ENCODE measurements at places on chromosomes 16 and 17.
A peak's percentile ranks its signal among the peaks of the same experiment; 100 is the strongest.

DNA sequence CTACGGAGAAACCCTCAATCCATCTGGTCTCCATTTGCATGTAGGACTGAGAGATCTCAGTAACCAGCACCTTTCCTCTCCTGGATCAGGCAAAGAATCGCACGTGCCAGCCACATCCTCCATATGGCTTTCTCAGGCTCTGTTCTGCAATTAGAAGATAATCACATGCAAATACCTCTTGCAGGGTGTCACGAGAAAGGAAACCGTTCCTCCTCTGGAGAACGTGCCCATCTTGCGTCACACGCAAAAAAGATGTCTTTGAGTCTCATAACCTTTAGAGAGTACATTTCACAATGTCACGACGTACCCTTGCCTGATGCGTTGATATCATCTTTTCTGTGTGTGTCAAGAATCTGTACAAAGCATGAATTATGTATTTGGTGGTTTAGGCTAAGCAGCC is 36.2 kb upstream of the DNAH17 start:
- DNase-seq: no peak

DNA sequence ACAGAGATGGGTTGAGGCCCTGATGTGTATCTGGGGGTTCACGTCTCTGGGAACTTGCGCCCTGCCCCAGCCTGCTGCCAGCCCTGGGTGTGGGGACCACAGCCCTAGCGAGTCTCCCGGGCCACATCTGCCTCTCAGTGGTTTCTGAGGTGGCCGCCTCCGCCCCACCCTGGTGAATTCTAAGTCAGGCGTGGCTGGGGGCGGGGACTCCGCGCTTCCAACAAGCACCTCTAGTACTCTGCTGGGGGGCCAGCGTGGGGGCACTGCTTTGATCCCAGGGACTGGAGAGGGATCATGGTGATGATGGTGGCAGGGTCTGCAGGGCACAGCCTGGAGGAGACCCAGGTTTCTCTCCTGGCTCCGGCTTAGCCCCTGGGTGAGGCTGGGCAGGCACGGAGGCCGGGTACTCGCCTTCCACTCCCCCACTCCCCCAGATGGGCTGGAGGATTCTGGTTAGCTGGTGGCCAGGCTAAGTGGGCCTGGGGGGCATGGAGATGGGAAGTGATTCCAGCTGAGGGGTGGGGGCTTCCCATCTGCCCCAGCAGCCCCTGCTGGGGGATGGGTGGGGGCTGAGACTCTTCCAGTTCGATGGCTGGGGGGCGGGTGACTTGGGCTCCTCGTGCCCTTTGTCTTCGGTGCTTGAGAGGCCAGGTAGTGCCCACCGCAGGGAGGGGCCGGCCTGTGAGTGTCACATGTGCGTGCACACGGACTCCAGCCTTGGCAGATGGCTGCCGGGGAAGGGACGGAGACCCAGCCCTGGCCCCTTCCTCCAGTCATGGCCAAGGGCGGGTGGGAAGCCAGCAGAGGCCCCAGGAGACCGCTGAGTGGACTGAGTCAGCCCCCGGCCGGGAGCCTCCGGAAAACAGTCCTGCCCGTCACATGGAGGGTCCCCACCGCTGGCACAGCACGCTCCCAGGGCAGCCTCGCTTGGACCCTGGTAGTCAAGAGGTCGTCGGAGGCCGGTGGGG is 3.9 kb downstream of the GLIS2 start:
- DNase-seq: no peak

DNA sequence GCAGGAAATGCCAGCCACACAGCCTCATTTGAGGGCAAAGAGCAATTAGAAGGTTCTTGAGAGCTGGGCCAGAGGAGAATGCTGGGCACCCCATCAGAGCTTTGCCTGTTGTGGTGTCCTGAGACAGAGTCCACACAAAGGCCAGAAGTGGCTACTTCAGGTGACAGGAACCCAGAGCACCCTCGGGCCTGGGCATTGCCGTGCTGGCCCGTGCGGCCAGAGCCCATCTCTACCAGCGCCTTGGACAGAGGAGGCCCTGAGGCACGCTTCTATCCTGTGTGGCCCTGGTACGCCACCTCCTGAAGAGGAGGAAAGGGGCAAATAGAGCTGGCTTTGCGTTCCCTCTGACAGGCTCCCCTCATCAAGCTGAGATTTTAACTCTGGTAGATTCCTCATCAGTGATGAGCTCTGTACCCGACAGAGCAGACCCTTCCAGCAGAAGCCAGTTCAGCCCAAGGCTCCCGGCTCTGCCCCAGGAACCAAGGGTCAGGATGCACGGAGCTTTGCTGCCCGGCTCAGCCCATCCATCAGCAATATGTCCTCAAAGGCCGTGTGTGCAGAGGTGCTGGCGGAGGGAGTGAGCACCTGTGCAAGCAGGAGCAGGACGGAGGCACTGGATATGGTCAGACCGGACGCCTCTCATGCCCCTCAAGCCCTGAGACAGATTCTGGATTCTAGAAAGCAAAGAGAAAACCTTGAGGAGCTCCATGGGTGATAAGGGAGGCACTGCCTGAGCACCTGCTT is 3.4 kb upstream of the RASD1 start:
- no peak for DNase-seq

GRCh38 chr17:30220414-30220813 is 15.1 kb downstream of the SLC6A4 start:
- no peak for DNase-seq

DNA sequence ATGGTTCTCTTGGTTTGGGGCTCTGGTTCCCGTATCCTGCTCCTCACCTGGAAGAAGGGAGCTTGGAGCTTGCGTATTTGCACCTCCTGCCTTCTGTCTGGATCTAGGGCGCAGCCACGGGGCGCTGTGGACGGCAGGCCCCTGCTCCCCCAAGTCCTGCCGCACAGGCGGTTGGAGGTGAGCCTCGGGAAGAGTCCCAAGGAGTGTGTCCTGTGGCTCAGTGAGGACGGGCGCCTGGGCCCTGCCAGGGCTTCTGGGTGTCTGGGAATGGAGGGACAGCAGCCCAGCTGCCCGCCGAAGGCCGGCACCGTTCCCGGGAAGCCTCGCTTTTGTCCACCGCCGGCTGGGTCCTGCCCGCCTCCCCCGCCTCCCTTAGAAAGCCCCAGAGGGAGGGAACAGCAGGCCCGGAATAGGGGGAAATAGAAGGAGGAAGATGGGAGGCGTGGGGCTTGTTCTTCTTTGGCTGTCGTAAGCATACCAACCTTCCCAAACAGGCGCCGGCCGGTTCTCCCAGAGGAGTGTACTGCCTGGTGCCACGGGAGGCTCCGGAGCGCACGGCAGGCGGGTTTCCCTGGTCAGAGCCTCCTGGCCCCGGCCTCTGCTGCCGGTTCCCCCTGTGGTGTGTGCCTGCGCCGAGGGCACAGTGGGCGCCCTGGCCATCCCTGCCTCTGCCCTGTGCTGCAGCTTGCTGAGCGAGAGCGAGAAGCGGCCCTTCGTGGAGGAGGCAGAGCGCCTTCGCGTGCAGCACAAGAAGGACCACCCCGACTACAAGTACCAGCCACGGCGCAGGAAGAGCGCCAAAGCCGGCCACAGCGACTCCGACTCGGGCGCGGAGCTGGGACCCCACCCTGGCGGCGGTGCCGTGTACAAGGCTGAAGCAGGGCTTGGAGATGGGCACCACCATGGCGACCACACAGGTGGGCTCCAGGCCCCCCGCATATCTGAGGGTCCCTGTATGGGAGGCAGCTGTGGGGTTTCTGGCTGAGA is 1.8 kb downstream of the SOX8 start:
- DNase-seq: no peak

DNA sequence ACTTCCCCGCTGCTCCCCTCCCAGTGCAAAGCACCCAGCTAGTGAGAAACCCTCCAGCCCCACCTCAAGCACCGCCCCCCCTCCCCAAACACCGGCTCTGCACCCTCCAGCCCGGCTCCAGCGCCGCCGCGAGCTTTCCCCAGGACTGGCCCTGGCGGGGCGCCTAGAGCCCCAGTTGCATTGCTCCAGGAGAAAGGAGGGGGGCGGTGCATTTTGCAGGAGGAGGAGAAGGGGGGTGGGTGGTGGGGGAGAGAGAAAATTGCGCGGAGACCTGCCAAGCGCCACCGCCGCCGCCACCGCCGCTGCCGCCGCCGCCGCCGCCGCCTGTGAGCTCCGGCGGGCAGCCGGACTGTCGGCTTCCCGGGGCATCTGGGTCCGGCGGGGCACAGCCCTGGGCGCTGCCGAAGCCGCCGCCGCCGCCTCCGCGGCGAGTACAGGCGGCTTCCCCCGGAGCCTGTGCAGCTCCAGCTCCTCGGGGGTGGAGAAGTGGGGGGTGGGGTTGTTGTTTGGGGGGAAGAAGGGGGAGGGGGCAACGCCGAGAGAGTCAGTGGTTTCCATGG is 333 bp upstream of the NOG start:
- DNase-seq: no peak

DNA sequence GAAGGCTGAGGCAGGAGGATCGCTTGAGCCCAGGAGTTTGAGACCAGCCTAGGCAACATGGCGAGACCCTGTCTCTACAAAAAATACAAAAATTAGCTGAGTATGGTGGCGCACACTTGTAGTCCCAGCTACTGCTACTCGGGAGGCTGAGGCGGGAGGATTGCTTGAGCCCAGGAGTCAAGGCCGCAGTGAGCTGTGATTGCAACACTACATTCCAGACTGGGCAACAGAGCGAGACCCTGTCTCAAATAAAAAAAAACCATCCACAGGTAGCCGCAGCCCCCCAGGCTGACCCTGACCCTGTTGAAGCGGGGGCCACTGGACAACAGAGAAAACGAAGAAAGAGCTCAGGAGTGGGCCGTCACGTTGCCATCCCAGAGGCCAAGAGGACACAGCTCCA is 4.0 kb downstream of the SLC43A2 start:
- DNase-seq: no peak

GRCh38 chr17:67276075-67276474 is 31.1 kb upstream of the HELZ start:
- no peak for DNase-seq

GRCh38 chr17:63150994-63151464 is 185.0 kb downstream of the TANC2 start:
- no peak for DNase-seq

DNA sequence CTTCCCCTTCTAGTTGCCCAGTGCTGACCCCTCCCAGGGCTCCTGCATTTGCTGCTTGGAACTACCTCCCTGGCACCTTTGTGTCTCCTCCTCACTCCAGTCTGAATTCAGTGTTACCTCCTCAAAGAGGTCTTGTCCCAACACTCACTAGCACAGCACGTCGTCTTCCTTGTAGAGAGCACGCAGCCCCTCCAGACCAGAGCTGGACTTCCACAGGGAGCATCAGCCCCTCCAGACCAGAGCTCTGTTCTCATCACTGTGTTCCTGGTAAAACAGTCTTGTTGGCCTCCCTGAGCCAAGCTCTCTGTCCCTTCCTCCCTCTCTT is 27.8 kb upstream of the MGAT5B start:
- no peak for DNase-seq

GRCh38 chr17:79011451-79012147 is 2.0 kb upstream of the CANT1 start:
- DNase-seq: no peak

DNA sequence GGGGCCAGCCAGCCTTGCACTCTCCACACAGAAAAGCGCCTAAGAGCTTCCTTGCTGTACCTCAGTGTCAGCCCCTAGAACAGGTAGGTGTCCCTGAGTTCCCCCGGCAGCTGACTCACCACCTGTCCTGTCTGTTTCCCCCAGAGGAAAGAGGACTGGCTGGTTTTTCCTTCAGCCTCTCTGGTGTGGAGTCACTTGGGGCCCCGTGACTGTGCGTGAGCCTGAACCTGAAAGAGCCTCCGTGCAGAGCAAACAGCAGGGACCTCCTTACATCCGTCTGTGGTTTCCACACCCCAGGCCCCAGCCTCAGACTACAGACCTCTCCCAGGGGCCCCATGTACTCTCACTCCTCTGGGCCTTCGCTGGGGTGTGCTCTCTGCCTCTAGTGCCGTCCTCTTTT is 87.8 kb downstream of the GNAO1 start:
- DNase-seq: no peak

DNA sequence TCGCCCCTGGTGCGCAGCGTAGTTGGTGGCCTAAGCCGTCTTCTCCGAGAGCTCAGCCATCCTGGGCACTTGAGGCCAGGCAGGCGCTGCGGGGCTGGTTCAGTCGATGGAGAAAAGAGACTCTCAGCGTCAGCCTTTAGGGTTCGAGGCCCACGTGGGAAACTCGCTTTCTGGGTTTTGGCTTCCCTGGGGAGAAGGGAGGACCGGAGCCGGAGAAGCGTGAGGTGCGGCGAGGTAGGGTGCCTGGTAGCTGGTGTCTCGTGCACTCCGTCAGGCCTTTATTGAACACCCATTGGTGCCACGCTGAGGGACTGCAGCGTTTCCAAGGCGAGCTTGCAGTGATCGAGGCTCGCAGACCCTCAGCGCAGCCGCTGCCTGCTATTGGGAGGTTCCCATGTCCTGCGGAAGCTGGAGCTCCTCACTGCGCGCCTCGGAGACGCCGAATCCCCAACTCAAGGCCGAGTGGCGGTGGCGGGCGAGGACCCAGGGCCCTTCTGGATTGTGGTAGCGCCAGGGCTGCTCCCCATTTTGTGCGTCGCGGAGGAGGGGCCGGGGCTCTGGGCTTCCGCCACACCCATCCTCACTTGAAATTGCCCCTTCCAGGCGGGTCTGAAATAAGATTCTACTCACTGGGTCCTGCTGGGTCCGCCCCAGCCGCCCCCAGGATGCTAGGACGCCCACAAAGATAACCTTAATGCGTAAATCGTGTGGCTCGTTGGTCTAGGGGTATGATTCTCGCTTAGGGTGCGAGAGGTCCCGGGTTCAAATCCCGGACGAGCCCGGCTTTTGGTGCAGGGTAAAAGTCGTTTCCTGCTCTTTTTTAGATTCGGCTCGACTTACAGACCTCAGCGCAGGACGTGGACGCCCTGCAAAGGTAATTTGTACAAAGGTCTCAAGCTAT is 1.2 kb downstream of the OR1F1 start:
- no peak for DNase-seq

DNA sequence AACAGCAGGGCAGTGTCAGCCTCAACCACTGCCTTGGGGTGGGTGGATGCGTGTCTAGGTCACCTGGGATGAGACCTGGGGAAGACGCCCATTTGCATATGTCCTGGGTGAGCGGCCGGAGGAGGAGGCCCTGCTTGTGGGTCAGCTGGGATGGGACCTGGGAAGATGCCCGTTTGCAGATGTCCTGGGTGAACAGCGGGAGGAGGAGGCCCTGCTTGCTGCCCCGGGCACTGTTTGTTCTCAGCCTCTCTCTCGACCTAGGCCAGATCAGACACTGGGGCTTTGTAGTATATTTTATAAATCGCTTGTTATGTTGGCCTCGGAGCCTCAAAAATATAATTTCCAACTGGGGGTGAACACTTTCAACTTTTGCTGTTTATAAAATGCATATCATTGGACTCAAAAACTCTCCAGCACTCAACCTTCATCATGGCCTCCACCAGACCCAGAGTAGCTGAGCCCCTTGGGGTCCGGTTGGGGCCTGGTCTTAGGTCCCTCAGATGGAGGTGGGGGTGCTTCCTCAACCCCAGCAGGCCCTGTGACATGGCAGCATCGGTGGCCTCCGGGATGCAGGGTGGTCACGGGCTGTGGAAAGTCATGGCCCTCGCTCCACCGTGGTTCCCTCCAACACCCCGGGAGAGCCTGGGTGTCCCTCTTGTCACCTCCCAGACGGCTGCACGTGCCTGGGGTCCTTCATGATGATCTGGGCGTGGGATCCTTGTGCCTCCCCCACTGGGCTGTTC is 17.3 kb downstream of the DBNDD1 start:
- DNase-seq: no peak

- DNase-seq: peak; percentile 79
These were observed 8.1 kb downstream of the AMZ2 start for GRCh38 chr17:68255731-68256538.

- DNase-seq: no peak
These were observed 116.9 kb upstream of the CLEC3A start for GRCh38 chr16:77905374-77905920.
